ENCODE measurements at places on chromosomes 6 and 20.

- no peak for DNase-seq
Measured at GRCh38 chr20:54139188-54139587, 34.6 kb downstream of the CYP24A1 start.

GRCh38 chr6:32147401-32148132, 4.2 kb downstream of the PRRT1 start:
- no peak for DNase-seq

GRCh38 chr6:70901324-70901723, 55.5 kb downstream of the B3GAT2 start:
- no peak for DNase-seq

DNA sequence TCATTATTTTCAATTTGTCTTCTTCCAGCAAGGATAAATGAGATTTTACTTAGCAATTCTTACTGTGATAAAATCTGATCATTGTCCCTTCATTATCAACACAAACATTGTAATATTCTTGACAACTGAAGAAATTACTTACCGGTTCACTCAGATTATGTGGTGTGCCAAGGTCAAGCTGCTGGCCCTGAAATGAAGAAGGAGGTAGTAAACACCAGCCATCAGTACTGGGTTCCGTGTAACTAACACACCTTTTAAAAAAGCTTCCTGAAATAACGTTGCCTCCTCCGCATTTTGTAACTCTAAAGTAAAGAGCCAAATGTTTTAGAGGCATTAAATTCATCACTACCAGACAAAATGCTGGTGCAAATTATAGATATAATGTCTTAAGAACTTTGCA, 7.4 kb downstream of the ROS1 start:
- no peak for DNase-seq

DNA sequence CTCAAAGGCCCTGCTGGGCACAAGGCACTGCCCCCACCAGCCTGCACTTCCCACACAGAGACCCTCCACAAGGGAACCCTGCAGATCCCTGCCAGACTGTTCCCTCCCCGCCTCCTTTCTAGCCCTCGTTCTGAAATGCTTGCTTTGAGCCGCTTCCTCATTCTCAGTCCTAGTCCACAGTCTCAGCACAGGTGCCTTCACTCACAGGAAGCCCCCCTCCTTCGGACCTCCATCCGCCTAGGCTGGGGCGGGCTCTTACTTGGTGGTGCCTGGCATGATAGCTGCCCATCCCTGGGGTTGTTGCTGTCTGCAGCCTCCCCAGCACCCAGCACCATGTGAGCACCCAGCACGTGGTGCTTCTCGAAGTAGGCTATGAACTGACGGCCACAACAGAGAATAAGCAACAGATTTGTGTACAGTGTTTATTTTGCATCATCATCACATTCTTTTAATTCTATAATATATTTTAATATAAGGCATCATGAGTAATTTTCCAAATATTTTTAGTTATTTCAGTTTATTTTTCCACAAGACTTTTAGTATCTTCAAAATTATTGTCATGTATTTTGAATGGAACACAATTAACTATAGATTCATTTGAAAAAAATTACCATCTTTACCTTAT, 12.3 kb downstream of the CST5 start:
- no peak for DNase-seq

DNA sequence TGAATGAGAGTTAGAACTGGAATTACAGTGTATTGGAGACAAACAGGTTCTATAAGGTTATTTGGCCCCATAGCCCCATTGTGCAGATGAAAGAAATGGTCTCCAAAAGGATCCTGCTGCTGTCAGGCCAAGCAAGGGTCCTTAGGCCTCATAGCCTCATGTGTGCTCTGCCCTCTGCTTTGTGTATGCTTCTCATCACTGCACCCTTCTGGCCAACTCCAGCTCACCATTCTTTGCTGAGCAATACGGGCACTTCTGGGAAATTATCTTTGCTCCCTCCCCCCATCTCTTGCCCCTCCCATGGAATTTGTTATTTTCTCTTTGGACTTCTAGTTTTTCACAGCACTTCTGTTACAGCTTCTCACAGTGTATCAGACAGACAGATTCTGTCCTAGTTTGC, 298.8 kb downstream of the FOXA2 start:
- DNase-seq, result no peak

- no peak for DNase-seq
Measured at GRCh38 chr6:14517516-14518105, 400.0 kb downstream of the CD83 start.

DNA sequence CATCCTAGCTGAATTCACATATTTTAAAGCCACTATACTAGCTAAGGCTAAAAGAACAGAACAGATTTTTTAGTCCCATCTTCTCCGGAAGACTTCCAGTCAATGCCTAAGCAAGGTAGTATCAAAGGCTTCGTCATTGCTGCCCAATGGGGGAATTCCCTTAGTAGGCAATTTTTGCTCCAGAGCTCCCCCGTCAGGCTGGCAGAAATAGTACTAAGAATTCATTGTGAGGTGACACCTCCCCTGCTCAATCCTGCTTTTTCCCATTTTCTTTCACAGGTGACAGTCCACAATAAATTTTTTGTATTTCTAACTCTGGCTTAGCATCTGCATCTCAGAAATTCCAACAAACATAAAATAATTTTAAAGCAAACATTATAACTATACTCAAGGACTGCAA, 52.8 kb upstream of the SRSF6 start:
- DNase-seq, result no peak

GRCh38 chr6:156994215-156995076, 217.3 kb downstream of the ARID1B start:
- no peak for DNase-seq

DNA sequence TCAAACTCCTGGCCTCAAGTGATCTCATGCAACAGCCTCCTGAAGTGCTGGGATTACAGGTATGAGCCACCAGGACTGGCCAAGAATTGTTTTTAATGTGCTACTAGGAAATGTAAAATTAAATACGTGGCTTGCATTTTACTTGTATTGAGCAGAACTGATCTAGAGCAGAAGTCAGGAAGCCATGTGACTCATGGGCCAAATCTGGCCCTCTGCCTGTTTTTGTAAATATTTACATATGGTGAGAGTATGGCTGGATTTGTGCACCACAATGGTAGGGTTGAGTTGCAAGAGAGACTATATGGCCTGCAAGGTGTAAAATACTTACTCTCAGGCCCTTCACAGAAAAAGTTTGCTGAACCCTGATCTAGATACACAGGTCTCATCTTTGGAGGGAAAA, 75.8 kb downstream of the LAMP5 start:
- DNase-seq, result no peak

GRCh38 chr20:1297486-1297885, 31.4 kb downstream of the SNPH start:
- DNase-seq, result no peak

DNA sequence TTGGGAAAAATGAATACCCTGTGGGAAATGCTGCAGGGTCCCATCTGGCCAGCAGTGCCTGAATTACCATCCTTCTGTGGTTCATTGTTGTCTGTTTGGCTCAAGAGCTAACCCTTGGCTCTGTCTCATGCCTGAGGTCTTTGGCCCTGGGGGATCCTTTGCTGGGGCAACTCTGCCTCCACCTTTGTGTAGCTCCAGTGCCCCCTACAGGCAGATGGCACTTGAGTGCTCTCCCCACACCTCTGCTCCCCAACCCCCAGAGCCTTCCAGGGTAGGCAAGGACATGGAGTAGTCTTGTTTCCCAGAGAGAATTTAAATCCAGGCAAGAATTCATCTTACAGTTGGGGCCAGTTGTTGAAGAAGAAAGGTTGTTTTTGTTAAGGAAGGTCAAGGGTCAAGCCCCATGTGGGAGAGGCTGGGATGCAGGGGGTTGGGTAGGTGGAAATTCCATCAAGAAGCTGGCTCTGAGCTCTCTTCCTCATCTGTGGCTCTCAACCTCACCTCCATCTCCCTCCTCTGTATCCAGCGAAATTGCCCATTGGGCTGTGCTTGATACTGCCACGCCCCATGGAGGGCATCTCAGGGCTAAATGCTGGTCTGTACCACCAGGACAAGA, 44.2 kb downstream of the ZNF831 start:
- no peak for DNase-seq

DNA sequence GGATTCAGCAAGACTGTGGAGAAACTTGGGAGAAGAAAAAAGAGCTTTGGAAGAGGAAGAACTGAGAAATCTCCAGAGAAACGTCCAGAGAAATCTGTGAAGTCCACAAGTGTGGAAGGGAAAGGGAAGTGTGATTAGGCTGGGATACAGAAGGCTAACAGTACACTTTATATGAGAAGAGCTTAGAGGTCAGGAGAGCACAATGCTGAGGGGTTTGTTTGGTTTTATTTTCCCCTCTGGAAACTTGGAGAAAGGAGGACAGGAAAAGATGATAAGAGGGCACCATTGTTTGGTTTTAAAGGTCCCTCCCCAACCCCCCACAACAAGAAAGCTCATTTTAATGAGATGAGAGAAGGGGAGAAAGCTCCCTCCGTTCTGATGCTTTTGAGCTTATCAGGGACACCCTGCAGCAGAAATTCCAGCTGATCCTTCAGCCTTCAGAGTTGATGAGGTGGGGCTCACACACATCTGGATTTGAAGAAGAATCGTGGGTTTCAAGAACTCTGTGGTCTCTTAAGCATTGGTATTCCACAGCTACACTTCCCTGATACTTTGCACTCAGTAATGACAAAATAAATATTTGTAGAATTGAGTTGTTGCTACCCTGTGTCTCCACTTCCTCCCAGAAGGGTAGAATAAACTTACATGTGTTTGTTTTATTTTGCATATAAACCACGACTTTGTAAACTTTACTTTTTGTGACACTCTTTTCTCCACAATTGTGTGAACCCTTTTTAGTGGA, 1.9 kb downstream of the NT5E start:
- DNase-seq, result no peak

DNA sequence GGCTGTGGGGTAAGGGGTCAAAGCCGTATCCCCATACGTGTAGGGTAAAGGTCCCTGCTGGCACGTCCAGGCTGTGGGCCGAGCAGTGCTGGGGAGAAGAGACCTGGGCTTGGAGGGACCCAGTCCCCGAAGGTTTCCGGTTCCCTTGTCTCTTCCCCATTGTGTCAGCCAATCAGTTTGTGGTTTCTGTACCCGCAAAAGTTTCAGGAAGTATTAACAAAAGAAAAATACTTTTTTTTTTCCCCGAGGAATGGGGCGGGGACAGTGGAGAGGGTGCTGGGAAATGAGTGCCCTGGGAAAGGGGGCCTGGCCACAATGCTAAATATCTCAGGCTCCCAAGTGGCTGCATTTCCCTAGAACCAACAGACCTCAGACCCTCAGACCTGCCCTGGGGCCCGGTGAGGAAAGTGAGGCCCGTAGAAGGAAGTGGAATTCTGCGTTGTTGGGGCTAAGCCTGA, 15.2 kb upstream of the AMD1 start:
- DNase-seq, result no peak

- DNase-seq, result no peak
Measured at GRCh38 chr6:24576447-24576846, 69.5 kb downstream of the KIAA0319 start.

- DNase-seq, result no peak
Measured at GRCh38 chr6:87543696-87544473, 45.9 kb downstream of the RARS2 start.

DNA sequence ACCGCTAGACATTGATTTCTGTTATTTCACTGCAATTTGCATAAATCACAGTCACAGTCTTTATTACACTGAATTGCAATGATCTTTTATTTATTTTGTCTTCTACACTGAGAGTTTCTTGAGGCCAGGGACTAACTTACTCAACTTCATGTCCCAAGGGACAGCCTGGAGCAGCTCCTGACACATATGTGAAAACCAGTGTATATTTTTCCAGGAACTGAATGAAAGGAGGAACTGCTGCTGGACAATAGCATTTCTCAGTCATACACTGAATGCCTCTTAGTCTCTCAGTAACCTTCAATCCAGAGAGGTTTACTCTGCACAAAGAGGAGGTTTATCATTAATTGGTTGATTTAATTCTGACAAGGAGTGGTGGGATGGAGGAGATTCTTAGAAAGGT, 5.9 kb downstream of the F13A1 start:
- no peak for DNase-seq

DNA sequence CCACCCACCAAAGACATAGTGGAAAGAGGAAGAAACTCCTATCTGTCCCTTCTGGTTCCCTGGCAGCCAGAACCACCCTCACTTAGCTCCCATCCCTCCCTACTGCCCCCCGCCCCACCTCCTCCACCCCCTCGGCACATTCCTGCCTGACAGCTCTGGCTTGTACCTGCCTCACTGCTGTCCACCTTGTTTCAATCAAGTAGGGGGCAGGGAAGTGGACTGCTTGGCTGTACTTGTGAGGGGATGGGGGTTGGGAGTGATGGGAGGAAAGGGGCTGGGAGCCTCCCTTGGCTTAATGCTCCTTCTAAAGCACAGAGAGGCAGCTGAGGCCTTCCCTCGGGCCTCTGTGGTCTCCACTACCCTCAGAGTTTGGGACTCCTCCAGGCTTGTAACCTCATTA, 22.1 kb upstream of the ZNF76 start:
- no peak for DNase-seq

GRCh38 chr6:48917233-48917632, 545.8 kb downstream of the MMUT start:
- DNase-seq, result no peak

- no peak for DNase-seq
Measured at GRCh38 chr20:17490501-17490900, 40.7 kb downstream of the BFSP1 start.

DNA sequence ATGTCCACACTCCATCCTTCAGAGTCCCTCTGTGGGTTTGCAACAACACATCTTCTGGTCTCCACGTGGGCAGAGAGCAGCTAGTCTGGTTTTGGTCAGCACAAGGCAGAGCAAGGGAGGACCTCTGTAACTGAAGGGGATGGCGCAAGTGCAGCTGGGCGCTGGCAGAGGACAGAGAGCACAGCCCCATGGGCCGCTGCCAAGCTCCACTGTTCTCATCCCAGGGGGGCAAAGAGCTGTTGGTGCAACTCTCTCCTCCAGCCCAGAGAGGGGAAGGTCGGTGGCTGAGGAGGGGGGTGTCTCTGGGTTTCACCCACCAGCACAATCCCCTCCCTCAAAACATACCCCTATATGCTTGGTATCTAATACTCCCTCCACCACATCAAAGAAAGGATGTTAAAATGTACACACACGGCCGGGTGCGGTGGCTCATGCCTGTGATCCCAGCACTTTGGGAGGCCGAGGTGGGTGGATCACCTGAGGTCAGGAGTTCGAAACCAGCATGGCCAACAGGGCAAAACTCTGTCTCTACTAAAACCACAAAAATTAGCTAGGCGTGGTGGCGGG, 9.1 kb downstream of the ATP9A start:
- DNase-seq, result no peak

- no peak for DNase-seq
Measured at GRCh38 chr6:46867411-46867810, 54.3 kb downstream of the ADGRF5 start.

DNA sequence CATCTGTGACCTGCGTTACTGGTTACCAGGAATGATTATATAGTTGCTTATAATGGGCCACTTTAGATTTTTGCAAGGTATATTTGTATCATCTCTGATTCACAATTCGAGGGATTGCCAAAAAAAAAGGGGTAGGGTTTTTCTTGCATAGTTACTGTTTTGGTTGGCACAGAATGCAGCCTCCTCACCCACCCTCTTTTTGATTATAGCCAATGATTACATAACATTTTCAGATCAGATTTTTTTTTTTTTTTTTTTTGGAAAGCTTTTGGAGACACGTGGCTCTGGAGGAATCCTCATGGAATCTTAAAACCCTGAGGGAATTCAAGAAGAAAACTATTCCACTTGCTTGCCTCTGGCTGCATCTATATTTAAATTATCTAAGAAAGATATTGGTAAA, 53.7 kb downstream of the UST start:
- no peak for DNase-seq
